ENCODE measurements at places on chromosomes 11 and 22.

- no peak for DNase-seq
Measured at GRCh38 chr11:114228435-114229411, 67.5 kb upstream of the NNMT start.

- DNase-seq = no peak
Measured at GRCh38 chr11:92728628-92729027, 240.8 kb upstream of the MTNR1B start.

GRCh38 chr22:20127869-20128618, 3.6 kb upstream of the ZDHHC8 start:
- no peak for DNase-seq

DNA sequence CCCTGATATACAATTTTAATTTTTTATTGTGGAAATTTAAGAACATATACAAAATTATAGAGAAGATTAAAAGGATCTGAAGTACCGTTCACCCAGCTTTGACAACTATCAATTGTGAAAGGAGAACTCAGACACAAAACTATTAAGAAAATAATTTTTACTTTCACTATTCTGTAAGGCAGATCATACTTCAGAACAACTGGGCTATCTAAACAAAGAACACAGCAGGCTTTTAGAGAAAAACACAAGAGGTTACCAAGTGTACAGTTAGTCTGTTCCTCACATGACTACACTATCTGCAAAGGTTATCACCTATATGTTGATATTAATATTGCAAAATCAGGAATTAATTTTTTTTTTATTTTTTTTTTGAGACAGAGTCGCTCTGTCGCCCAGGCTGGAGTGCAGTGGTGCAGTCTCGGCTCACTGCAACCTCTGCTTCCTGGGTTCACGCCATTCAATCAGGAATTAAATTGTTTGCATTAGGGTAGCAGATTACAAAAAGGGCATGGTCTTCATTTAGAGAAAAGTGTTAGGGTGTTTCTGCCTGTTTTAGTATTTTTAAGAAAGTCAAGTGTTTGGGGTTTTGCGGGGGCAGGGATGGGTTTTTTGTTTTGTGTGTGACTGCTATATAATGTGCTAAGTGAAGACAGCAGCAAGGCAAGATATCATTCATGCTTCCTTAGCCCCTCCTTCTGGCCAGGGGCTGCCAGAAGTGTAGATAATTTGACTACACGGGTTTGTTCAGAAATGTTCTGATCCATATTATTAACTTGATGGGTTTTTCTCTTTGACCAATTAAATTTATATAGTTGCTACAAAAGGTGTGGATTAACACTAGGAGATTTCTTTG, 27.6 kb upstream of the SIK2 start:
- DNase-seq = no peak

DNA sequence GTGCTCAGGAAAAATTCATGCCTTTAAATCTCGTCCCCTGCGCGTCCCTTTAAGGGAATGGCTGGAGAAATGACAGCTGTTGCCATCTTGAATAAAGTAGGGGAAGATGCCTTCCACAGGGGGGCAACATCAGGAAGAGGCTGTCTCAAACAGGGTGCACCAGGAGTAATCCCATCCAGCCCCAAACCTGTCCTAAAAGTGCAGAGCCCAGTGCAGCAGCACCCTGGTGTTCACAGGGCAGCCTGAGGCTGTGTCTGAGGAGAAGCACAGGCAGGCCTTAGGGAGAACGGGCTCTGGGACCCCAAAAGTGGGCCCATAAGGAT, 10.8 kb upstream of the C11orf96 start:
- no peak for DNase-seq

DNA sequence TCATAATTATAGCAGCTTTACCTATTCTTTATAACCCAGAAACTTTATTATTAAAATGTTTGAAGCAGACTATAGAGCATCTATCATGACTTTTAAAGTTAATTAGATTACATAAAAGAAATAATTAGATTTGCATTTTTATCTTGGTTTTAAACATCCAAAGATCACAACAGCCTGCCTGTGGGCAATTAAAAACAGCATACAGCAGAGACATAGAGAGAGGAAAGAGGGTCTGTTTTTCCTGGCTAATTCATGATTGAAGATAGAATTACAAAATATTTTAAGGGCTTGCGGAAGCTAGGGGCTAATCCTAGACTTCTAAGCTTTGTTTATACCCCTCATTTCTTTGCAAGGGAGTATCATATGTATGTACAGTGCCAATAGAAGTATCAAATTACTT, 178.1 kb downstream of the SOX6 start:
- no peak for DNase-seq

- no peak for DNase-seq
Measured at GRCh38 chr22:50343541-50343935, 411 bp downstream of the PPP6R2 start.

DNA sequence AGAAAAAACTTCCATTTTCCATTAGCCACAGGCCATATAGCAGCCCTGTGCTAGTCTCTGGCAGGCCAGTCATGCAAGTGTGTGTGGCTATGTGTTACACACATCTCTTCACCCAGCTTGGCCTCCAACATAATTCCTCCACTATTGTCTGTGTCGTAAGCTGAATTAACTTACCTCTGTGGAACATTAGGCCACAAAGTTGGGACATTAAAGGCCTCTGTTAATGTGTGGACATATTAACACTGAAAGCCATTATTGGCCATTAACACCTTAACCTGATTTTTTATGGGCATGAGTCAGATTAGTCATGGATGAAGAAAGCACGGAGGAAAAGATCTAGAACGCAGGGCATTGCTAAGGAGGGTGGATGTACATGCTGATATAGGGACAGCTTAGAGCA, 100.1 kb downstream of the DBX1 start:
- no peak for DNase-seq

GRCh38 chr11:124535552-124536232, 7.8 kb downstream of the OR8B12 start:
- no peak for DNase-seq

DNA sequence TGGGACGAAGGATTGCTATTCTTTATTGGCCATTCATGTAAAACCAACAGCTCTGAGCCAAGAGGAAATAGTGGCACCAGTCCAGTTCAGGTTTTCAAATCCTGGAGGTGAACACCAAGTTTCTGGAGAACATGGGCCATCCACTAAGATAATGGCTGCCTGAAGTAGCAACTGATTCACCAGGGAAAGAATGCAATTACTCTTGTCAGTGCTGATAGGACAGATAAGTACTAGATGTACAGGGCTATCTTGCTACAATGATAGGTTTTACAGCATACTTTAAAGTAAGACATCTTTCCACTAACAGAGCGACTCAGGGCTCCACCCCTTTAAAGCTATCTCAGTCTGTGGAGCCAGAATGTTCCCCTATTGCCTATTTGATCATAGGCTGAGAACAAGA, 36.8 kb upstream of the APOA1 start:
- DNase-seq = peak; percentile 92

DNA sequence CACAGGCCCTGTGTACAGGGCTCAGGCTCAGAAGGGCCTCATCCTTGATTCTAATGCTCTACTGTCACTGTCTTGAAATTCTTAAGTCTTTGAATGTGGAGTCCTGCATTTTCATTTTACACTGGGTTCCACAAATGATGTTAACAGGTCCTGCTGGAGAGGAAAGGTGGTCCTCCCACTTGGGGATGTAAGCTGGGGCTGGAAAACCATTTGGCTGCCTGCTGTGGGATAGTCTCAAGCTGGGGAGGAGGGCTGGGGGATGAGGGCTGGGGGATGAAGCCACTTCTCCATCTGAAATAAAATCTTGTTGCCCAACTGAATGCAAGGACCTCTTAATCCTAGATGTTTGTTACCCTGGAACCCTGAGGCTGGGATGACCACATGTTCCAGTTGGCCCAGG, 423.0 kb downstream of the TENM4 start:
- DNase-seq = no peak

- peak; percentile 4 for DNase-seq
Measured at GRCh38 chr11:104654181-104654813, 244.0 kb downstream of the CASP12 start.

- DNase-seq = no peak
Measured at GRCh38 chr11:37230865-37231264, 632.8 kb upstream of the RAG2 start.

GRCh38 chr22:24066865-24067264, 55.8 kb downstream of the CABIN1 start:
- no peak for DNase-seq

DNA sequence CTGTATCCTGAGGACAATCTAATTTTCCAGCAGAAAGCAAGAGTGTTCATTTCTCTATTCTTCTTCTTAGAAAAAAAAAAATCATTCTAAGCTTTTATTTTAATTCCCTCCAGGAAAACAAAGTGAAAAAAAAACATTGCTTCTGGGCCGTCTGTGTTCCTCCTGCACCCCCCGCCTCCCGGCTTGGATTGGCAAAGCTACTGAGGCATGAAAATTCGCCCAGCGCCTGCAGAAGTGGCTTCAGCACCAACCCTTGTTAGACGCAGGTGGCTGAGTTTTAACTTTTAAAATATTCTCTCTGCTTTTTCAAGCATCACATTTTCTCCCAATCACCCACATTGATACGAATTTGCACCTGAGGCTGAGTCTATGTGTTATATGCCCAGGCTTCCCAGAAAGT, 401.6 kb downstream of the BRD1 start:
- DNase-seq = no peak

- peak; percentile 94 for DNase-seq
Measured at GRCh38 chr11:75142714-75143419, 8.0 kb upstream of the SLCO2B1 start.

DNA sequence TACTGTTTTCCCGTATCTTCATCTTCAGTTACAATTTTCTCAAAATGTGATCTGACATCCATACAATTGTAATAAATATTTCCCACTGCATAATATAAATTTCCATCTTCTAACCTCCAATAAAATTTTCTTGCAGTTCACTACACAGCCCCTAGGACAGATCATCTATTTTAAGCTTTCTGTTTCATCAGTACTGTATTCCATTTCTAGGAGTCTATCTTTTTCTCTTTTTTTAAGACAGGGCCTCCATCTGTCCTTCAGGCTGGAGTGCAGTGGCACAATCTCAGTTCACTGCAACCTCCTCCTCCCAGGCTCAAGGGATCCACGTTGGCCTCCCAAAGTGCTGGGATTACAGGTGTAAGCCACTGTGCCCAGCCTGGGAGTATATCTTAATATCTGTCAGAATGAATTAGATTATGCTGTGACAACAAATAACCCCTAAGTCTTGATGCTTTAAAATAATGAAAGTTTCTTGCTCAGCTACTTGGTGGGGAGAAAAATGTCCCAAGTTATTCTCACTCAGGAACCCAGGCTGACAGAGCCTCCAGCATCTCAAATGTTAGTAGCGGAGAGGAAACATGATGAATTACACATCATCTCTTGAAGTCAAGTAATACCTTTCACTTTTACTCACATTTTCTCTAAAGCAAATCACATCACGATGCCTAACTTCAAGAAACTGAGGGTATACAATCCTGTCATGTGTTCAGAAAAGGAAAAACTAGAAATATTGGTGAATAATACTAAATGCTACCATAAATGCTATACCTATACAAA, 92.2 kb downstream of the BUD13 start:
- no peak for DNase-seq

- DNase-seq = no peak
Measured at GRCh38 chr11:70158201-70158600, 44.9 kb upstream of the FADD start.

DNA sequence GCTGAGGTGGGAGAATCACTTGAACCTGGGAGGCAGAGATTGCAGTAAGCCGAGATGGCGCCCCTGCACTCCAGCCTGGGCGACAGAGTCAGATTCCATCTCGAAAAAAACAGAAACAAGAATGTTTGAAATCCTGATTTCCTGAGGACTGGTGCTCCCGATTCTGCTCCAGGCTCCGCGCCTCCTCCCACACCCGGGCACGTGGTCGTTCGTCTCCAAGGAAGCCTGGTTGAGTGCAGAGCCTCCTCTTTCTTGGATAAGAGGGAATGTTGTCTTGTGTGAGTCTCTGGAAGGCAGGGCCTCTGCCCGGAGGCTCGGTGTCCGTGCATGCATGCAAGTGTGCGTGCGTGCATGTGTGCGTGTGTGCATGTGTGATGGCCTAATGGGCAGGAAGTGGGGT, 30.1 kb downstream of the BRSK2 start:
- no peak for DNase-seq

DNA sequence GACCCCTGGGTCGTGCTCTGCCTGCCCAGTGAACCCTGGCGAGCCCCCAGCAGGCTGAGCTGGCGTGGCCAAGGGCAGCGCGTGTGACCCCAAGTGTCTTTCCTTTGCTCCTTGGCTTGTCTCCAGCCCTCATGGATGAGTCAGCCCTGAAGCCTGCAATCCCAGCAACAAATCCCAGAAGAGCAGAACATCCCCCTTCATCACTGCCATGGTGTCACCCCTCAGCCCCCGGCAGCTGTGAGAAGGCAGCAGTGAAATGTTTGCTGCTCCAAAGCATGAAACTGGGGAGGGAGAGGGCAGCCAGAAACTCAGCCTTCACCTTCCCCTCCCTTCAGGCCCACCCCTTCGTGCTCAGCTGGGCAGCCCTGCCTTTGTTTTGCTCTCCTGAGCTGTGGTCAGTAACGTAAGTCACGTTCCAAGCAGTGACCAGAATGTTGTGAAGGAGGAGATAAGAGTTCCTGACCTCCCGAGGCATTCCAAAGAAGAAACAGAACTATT, 29.8 kb downstream of the ADAMTS15 start:
- peak; percentile 89 for DNase-seq

- peak; percentile 43 for DNase-seq
Measured at GRCh38 chr11:124402326-124402922, 3.6 kb upstream of the OR8B3 start.

- DNase-seq = no peak
Measured at GRCh38 chr11:101129203-101129943, at the start of gene PGR. Gene PGR, minus strand, starts transcription at chr11:101129813. Its CDS starts 743 bp downstream, at chr11:101129070.

DNA sequence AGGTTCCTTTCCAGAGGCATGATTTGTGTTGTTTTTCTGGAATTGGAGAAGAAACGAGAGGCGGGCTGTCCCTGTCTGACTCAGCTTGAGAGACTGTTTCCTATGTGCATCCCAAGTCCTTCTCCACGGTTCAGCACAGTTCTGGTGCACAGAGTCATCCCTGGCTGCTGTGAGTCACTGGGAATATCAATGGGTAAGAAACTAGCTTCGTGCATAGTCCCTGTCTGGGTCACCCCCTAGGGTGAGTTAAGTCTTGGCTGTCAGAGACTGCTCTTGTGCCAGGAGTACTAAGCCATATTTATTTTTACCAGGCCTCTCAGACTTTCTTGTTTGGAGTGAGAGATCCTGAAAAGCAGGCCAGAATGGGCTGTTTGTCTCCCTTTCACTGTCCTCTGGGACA, 2.4 kb upstream of the LRP4 start:
- peak; percentile 78 for DNase-seq

GRCh38 chr22:38882972-38883622, 11.1 kb upstream of the CBX6 start:
- no peak for DNase-seq
